ENCODE measurements at places on chromosomes 4 and X.

DNA sequence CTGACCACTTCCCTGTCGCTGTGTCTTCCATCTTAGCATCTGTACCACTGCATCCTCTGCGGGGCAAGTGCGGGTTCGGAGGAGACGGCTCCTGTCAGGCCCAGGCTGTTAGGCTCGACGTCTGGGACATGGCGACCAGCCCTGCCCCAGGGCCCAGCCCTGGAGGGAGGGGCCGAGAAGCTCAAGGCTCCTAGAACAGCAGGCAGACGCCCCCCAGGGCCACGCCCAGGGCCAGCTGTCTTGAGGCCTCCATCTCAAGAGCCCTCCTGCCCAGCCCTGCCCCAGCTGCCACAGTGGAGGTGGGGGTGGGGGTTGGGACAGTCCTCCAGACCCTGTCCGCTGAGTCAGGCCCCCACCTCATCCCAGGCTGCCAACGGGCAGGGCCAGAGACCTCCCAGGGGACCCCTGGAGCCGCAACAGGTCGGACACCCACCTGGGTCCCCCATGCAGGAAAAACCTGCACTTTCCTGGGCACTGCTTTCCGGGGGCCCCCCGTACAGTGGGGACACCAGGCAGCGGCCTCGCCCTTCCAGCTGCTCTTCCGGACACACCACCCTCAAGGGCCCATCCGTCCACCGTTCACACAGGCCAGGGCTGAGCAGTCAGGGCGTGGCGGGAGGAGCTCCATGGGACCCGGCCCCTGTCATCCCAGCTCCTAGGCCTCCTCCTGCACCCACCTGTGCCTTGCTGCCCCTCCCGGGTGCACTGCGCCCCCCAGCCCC is 83.1 kb downstream of the FAM53A start:
- DNase-seq: no peak

- DNase-seq: no peak
Measured at GRCh38 chrX:43969504-43970501, 3.4 kb downstream of the NDP start.

- no peak for DNase-seq
Measured at GRCh38 chr4:3017504-3017903, 54.1 kb downstream of the GRK4 start.

- no peak for DNase-seq
Measured at GRCh38 chrX:40485973-40486372, 94.8 kb upstream of the ATP6AP2 start.

GRCh38 chr4:147837854-147838253 is 106.0 kb downstream of the ARHGAP10 start:
- DNase-seq: no peak

- DNase-seq: no peak
Measured at GRCh38 chr4:172287117-172287516, 473.9 kb downstream of the GALNTL6 start.

- DNase-seq: no peak
Measured at GRCh38 chr4:35934320-35934981, 309.9 kb downstream of the ARAP2 start.

- no peak for DNase-seq
Measured at GRCh38 chrX:96619588-96619987, 65.1 kb upstream of the DIAPH2 start.

- no peak for DNase-seq
Measured at GRCh38 chr4:24248674-24249630, 335.4 kb downstream of the DHX15 start.

DNA sequence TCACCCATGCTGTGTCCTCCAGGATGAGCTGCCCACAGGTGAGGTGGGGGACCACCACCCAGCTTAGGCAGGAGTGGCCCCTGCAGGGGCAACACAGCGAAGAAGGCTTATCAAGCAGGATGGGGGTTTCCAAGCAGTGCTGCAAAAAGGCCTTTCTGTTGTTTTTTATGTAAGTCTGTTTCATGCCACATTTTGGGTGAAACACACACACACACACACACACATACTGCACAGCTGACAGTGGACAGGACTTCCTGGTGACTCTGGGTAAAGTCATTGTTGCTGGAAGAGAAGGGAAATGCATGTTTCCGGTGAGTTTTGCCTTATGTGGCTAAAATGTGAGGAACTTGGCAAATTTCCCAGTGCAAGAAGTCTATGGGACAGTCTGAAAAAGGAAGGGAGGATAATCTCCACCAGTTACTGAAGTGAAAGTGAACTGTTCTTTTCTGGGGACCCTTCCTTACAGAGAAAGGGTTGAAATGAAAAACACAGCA is 119.2 kb downstream of the IRF2 start:
- DNase-seq: no peak

DNA sequence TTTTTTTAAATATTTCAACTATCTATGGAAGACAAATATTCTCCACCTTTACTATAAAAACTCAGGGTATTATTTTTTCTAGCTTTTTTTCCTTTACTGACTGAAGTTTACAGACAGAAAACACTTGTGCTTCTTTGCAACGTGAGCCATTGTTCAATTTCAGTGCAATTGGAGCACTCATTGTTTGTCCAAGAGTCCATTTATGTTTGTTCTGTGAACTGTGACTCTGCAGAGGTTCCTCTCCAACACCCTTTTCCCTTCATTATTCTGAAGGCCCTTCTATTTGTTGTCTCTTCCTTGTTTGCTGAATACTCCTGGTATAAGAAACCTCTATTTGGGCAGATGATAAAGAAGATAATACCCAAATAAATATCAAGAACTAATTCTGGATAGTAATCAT is 37.4 kb downstream of the DAPP1 start:
- DNase-seq: no peak

GRCh38 chr4:20456407-20456806 is 204.7 kb downstream of the SLIT2 start:
- no peak for DNase-seq

- DNase-seq: no peak
Measured at GRCh38 chr4:188993871-188994270, 854.6 kb downstream of the TRIML1 start.

GRCh38 chr4:74394476-74395136 is 29.7 kb downstream of the EREG start:
- DNase-seq: no peak

DNA sequence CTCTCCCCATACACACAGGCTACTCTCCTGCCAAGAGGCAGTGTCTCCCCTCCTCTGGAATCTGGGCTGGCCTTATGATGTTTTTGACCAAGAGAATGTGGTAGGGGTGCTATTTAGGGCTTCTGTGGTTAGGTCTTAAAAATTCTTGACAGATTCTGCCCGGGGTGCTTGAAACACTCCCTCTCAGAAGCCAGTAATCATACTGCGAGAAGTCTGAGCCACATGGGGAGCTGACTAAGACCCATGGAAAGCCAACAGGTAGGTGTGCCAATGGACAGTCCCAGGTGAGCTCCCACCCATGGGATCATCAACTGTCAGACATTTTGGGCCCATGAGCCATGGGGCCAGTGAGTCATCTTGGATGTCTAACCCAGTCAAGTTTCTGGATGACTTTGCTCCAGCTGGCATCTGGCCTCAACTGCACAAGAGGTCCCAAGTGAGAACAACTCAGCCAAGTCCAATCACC is 315.7 kb downstream of the FBXW7 start:
- DNase-seq: peak; percentile 18

GRCh38 chrX:132031867-132032266 is 8.8 kb downstream of the STK26 start:
- DNase-seq: no peak

DNA sequence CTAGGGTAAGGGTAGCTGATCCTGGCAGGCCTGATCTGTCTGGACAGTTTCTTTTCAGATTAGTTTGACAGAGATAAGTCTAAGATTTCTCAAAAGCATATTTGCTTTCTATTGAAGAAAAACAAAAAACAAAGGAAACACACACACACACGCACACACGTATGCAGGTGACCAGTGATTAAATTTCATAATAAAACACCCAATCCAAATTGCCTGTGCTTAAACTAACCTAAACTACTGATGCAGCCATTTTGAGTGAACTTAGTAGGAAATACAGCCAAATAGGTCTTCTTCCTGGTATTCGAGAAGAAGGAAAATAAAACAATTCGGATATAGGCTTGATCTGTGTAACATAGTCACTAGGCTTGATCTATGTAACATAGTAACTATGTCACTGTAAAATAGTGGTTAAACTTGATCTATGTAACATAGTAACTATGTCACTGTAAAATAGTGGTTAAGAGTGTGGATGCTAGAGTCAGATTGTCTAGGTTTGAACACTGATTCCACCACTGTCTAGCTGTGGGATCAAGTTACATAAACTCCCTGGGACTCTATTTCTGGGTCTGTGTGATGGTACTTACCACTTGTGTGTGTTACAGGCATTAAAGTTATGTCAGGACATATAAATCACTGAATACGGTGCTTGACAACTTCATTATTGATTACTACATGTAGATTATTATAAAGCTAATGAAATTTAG is 9.8 kb upstream of the CCNG2 start:
- DNase-seq: no peak

DNA sequence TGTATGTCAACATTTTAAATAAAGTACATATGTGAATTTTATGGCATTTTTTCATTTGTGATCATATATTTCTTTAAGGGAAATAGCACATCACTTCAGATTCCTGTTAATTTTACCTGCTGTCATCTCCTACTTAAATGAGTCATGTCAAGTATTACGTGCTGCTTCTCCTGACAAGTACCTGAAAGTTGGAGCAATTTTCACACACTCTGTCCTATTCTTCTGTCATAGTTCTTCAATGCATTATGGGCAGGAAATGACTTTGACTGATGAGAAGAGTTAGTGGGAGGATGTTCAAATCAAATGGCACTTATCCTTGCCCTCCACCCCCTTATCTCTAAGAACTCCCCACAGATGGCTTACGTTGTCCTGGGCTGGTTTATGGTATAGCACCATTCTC is 64.2 kb upstream of the SYTL5 start:
- no peak for DNase-seq

- peak; percentile 29 for DNase-seq
Measured at GRCh38 chr4:148444296-148445070, 2.3 kb upstream of the NR3C2 start.

- DNase-seq: peak; percentile 58
Measured at GRCh38 chr4:140152013-140152703, 1.8 kb downstream of the MAML3 start.

DNA sequence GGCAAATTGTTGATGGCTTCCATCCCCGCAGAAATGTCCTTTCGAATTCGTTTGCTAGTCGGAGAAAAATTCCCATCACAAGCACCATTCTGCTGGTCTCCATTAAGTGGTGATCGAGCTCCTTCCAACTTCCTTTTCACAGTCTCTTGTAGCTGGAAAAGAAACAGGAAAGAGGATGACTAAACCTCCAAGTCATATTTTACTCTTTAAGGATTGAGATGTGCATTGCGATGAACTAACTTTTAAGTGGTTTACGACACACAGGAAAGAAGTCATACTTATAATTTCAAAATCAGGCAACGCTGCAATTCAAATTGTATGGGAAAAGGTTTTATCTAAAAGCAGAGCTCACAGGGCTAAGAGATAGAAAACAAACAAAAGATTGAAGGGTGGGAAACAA is 225.2 kb downstream of the MGST2 start:
- DNase-seq: no peak

Data from stimulated activated CD4-positive, alpha-beta T cell treated with anti-CD3 and anti-CD28 coated beads, Interleukin-2, amount 100 ng/mL, for 48 hours (primary cell).